RPMI7951 (cell line): ENCODE measurements at places on chromosomes 12 and 14.

DNA sequence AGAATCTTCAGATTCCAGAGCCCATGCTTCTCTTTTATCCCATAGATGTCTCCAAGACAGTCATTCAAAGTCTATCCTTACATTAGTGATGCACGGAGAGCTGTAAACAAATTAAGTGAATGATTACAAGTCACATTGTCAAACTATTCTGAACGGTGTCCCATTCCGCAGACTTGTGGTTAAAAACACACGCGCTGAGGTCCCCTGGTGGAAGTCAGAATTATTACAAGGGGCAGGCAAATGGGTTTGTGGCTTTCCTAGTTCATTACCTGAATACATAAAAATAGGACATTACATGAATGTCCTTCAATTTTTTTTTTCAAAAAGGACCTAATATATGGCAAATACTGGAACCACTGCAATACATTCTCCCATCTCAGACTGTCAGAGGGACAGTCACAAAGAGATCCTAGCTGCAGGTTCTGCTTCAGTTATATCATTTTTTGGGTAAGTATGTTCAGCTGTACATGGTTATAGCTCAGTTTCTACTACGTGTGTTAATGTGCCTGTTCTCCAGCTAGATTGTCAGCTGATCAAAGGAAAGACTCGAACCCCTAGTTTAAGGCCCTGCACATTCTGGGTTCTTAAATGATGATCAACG lies 53.1 kb upstream of the STON2 start:
- DNase-seq: peak; percentile 47

DNA sequence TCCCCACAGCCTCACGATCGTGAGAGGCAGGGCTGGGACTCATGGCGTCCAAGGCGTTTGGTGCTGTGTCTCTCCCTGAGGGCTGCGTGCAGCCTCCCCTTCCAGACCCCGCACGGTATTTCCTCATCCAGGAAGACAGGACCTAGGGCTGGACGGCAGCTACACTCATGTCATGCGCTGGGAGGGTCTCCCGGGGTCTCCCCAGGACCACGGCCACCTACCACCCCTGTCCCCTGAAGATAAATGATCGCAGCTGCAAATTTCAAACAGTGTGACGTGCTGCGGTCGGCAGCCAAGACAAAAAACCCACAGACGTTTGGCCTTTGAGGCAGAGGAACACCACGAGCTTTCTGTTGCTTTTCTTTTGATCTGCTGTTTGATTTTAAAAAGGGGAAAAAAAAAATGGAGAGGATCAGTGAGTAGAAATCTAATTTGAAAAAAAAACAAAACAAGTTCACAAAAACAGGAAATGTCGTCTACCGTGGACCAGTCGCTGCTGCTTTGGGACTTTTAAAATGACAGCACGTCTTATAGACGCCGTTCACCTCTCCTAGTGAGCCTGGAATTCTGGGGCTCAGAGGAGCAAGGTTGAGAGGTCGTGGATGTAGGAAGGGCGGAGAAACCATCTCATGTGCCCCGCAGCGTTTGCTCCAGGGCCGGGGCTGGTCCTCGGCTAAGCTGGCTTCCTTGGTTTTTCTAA lies 237.6 kb downstream of the SLC41A2 start:
- peak; percentile 83 for DNase-seq

DNA sequence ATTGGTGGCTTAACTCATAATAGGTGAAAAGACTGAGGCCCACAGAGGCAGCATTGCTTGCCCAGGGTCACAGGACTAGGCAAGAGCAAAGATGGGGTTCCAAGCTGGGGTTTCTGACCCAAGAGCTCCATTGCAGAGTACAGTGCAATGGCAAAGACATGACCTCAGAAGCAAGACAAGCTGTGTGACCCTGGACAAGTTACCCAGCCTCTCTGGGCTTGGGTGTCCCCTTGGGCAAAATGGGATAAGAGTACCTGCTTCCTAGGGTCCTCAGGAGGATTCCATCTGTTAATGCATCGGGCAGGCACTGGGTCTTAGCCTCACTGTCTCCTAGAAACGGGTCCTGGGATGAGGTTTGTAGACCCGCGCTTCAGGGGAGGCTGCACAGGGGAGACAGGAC lies 111.6 kb upstream of the NCOR2 start:
- DNase-seq: no peak

- DNase-seq: peak; percentile 1
These were observed 88.0 kb downstream of the KIF21A start for GRCh38 chr12:39354955-39355354.

DNA sequence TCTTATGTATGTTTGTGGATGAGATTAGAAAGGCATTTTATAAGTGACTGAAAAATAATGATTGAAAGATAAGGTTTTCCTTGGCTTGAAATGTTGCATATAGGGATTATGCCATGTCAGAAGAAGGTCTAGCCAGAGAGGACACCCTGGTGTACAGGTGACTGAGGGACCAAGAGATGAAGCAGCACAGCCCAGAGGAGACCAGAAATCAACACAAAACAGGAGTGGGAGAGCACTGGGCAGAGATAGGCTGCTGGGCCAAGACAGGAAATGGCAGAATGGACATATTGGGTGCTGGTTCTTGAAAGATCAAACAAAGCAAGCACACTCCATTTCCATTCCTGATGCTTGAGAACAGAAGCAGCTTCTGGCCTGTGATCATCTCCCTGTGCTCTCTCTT lies 24.4 kb upstream of the FRMD6 start:
- DNase-seq: no peak

GRCh38 chr14:99331811-99332210 lies 59.8 kb upstream of the BCL11B start:
- no peak for DNase-seq

DNA sequence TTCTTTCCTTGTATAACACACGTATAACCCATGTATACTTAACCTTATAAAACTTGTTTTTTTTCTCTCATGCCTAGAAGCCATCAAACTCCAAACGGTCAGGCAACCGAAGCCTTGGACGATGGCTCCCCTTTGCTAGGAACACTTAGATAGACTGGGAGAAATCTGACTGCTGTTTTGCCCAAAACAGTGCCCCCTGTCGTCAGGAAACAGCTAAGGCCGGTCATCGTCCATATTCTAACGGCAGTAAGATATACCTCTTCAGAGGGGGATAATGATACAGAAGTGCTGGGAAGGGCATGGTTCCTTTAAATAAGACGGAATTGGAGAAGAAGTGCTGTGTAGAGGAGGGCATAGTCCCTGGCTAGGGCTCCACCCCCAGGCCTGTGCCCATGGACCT lies 130.5 kb downstream of the SLC41A2 start:
- DNase-seq: no peak

DNA sequence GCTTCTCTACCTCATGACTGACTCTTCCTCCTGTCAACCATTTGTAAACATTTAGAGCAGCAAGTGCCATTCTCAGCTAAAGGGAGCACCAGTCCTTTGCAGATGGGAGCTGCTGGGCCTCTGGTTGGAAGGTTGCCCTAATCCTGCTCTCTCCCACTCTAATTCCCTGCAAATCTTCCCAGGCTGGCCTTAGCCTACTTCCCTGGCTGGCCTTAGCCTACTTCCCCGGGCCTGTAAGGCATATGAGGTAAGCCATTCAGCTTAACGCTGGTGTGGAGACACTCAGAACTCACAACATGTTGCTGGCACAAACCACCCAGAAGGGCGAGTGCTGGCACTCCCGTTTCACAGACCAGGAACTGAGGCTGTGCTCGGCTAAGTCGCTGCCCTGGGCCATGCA lies 69.0 kb downstream of the CPSF2 start:
- no peak for DNase-seq
